ENCODE measurements at places on chromosomes 6 and 20. TPM values are rescaled to one million over a fixed set of nuclear protein-coding genes. Genes with fewer than 3 reads are reported as not detected.

The MAPK14 gene
- total RNA-seq: 42.0 TPM

The IL17A gene
- total RNA-seq: not detected

DNA sequence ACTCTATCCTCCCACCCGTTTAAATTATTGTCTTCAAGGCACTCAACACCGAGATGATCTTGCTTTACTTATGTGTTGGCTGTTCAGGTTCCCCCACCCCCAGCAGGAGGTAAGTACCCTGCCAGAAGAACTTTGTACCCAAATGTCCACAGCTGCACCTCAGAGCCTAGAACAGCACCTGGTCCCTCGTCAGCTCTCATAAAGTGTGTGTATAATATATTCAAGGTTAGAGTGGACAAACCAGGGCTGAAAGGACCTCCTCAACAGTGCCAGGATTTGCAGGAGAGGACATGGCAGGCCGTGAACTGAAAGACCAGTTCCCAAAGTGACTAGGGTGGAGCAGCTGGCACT, 5.9 kb upstream of the CPXM1 start:
- DNase-seq: no peak

The APCDD1L gene
- 14.6 TPM for total RNA-seq

DNA sequence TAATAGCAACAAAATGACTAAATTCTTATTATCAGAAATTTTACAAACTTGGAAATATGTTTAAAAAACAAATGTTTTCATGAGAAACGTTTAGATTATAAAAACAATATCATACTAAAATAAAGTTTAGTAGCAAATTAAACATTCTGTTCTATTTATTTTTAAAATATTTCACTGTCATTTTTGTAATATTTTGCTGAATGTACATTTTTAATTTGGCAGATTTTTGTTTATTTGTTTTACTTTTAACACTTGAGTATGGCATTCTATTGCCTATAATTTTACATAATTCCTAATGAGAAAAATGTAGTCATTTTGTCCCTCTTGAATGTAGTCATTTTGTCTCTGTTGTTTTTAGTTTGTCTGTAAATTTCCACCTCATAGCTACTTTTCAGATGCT, 1400.2 kb downstream of the GRIK2 start:
- DNase-seq: no peak

The LSM2 gene
- 42.6 TPM for total RNA-seq

- DNase-seq: no peak
These were observed 149.1 kb downstream of the ZDHHC14 start for GRCh38 chr6:157530126-157530525.

The OR12D3 gene
- total RNA-seq: not detected

DNA sequence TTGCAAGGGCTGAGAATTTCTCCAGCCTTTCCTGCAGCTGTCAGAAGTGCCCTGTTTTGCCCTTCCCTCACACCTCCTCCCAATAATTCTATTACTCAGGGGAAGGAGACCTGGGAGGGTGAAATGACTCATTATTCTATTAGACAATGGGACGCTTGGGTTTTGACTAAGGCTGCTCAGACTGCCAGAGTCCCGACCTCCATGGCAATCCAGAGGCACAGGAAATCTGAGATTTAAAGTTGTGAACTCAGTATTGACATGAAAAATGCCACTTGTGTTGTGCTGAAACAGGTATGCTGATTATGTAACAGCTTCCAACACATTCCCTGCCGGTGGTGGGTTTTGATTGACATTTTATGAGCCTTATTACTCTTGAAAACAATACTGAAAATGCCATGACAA, 625.9 kb upstream of the FLRT3 start:
- DNase-seq: no peak

The PRPH2 gene
- total RNA-seq: 1.3 TPM

The SLC32A1 gene
- total RNA-seq: not detected
